ENCODE measurements at places on chromosomes 7 and 10. TPM values are rescaled to one million over a fixed set of nuclear protein-coding genes. Genes with fewer than 3 reads are reported as not detected.

The LGI1 gene
- 0.15 TPM for total RNA-seq

The UTF1 gene
- total RNA-seq = not detected

The NAT16 gene
- not detected for total RNA-seq

The HMX3 gene
- total RNA-seq = not detected

The DGKI gene
- 2.7 TPM for total RNA-seq

The NAPEPLD gene
- total RNA-seq = 7.2 TPM

The TLX1 gene
- total RNA-seq = not detected

The KLF14 gene
- not detected for total RNA-seq

The SYT15 gene
- total RNA-seq = 5.9 TPM

The EGFR gene
- total RNA-seq = 61.9 TPM

The WDFY4 gene
- total RNA-seq = 2.3 TPM

The GNG11 gene
- 17.3 TPM for total RNA-seq

The CTTNBP2 gene
- total RNA-seq = 13.8 TPM

The NRCAM gene
- total RNA-seq = 4.2 TPM

The GSTK1 gene
- 199 TPM for total RNA-seq

The AKR1C8 gene
- 0.33 TPM for total RNA-seq

Measured in breast epithelium (tissue), 4 donors.